Fibroblast of skin of right biceps (primary cell): ENCODE measurements at places on chromosomes 7 and 10.

GRCh38 chr7:137931823-137932222 lies 70.1 kb downstream of the CREB3L2 start:
- DNase-seq: no peak

DNA sequence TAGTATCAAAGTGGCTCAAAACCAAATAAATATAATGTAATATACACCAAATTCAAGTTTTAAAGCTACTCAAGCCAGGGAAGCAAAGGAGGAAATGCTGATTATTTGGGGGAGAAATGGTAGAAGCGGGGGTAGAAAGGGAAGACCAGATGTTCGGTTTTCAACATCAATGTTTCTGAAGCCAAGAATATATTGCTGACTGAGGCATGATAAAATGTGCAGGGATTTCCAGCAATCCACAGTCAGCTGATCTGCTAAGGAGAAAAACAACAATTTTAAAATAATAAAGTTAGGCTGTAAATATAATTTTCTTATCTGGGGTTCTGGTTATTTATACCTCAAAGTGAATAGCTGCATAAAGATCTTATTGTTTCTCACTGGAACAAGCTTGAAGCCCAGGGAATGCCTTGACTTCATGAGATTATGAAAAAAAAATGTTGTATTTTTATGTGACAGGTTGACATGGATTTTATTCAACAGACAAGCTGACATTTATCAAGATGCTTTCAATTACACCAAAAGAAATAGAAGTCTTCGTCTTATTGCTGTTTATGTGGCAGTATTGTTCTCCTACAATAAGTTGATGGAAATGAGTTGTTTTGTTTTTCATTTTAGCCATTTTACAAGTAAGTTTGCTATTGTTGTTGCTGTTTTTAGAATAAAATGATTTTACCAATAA lies 28.6 kb upstream of the BMPER start:
- no peak for DNase-seq

DNA sequence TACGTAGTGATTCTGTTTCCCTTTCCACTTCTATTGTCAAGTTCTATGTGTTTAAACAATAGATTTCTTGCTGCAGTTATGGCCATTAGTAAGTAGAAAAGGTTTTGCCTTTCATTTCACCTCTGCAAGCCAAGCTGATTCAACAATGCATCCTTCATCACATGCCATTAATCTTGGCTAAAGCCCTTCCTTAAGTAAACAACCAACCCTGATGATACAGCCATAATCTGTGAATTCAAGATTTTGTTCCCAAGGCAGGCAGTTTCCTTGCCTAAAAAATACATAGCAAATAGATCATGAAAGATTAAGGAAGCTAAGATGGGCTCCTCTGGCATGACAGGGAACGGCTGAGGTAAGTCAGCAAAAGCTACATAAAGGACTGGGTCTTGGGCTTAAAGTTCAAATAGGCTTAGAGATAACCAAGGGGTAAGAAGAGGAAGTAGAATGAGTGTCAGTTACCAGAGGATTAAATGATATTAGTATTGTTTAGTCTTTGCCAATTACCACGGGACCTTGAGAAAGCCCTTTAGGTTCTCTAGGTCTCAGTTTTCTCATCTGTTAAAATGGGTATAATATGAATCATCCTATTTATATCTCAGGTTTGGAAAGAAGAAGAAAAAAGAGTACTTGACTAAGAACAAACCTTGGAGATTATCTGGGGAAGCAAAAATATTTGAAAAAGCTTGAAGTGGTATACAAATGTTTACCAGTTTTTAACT lies 35.9 kb upstream of the ANK3 start:
- peak; percentile 74 for DNase-seq

DNA sequence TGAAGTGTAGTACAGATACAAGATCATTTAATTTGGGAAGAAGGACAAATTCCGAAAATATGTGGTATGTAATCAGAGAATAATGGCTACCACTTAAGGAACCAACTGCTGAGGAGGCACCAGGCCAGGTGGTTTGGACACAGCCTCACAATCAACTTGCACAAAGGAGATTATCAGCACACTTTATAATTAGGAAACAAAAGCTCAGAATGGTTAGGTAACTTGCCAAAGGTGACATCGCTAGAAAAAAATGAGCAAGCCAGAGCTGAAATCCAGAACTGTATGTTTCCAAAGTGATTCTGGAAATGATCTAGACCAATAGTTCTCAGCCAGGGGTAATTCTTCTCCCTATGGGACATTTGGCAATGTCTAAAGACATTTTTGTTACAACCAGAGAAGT lies 36.6 kb downstream of the ERCC6 start:
- DNase-seq: peak; percentile 23

DNA sequence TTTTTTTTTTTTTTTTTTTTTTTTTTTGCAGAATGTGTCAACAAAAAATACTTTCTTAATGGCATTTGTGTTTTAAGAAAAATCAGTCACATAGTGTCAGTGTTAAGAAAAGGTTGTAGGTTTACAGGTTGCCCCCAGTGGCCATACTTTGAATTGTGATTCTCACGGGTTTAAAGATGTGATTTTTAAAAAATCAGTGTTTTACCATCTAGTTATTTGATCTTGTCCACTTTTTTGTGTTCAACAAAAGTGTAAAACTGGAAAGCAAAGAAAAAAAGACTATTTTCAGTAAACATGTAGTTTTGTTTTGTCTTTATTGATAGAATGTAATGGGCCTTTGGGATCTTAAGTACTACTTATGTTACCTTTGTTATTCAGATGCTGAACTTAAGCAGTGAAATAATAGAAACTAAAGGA lies 25.7 kb downstream of the SUV39H2 start:
- peak; percentile 27 for DNase-seq

DNA sequence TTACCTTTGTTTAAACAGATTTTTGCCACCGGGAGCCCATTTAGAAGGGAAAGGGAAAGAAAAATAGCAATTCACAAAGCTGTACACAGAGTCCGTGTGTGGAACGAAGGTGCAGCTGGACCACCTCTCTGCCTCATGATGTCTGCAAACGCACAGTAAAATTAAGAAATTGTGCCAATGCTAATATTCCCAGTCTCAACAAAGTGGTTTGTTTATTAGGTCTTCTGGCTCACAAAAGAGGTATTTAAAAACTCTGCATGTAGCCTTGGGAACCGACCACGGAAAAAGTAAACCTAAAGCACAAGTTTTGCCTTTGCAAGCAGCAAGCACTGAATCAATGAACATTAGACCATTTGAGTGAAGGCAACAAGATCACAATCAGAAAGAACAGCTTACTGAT lies 57.7 kb downstream of the CREB3L2 start:
- DNase-seq: peak; percentile 76

- no peak for DNase-seq
These were observed 190.9 kb upstream of the PITRM1 start for GRCh38 chr10:3363311-3364045.

- DNase-seq: no peak
These were observed 821.6 kb downstream of the ANKRD7 start for GRCh38 chr7:119046068-119046467.

- DNase-seq: peak; percentile 74
These were observed 401.9 kb downstream of the TNS3 start for GRCh38 chr7:47179812-47180515.

DNA sequence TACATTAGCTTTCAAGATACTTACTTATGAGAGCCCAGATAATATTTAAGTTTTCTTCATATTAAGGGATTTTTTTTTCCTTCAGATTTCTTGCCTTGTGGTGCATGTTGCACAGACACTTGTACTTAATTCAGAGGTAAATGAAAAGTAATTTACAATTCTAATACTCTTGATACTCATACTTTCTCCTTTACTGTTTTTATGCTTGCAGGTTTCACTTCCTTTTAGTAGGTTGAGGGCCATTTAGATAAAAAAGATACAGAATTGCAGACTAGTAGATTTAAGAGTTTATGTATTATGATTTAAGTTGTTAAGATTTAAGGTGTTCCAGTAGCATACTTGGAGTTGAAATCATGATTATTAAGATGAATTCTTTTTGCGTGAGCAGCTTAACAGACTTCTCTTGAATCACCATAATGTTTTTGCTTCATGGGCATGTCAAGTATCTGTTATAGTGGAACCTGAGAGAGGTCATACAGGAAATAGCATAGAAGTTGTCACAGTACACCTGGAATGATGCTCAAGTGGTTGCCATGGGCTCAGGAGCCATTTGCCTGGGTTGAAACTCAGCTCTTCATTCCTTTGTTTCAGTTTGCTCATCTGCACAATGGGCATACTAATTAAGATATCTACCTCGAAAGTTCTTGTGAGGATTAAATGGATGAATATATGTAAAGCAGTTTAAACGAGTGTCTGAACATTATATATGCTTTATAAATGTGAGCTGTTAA lies 174.8 kb upstream of the PRPS1L1 start:
- DNase-seq: no peak

GRCh38 chr7:97116308-97116707 lies 1.2 kb upstream of the SDHAF3 start:
- DNase-seq: peak; percentile 6

DNA sequence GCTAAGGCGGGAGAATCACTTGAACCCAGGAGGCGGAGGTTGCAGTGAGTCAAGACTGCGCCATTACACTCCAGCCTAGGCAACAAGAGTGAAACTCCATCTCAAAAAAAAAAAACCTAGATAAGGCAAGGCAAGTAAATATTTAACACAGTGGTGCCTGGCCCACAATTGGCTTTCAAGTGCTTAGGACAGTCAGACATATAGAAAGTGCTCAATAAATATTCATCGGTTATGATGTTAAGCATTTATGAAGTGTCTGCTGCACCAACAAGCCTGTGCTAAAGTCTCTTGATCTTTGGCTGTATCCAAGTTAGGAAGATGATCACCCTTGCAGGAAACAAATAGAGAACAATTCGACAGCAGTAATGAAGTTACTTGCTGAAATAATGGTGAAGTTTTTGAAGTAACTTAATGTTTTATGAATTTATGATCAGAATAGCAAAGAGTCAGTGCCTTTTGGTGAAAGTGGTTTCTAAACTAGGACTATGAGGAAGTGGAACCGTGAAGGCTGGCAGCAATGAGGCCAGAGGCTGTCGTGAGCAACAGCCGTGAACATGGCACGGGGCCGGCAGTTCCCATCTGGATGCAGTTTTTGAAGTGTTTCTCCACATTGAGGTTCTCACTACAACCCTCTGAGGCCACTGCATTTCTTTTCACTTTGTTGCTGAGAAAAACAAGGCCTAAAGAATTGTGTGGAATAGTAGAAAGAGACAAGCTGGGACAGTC lies 48.1 kb upstream of the GATA3 start:
- no peak for DNase-seq

GRCh38 chr10:1203216-1203615 lies 147.0 kb downstream of the WDR37 start:
- no peak for DNase-seq

GRCh38 chr7:1609023-1609422 lies 39.2 kb upstream of the PSMG3 start:
- DNase-seq: no peak

- DNase-seq: no peak
These were observed 86.4 kb downstream of the VPS41 start for GRCh38 chr7:38822549-38822948.

DNA sequence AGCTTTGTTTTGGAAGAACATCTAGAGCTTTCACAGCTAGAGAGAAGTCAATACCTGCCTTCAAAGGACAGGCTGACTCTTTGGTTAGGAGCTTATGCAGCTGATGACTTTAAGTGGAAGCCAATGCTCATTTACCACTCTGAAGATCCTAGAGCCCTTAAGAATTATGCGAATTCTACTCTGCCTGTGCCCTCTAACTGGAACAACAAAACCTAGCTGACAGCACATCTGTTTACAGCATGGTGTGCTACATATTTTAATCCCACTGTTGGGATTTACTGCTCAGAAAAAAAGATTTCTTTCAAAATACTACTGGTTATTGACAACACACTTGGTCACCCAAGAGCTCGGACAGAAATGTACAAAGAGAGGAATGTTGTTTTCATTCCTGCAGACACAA lies 57.3 kb downstream of the PALS2 start:
- DNase-seq: no peak

DNA sequence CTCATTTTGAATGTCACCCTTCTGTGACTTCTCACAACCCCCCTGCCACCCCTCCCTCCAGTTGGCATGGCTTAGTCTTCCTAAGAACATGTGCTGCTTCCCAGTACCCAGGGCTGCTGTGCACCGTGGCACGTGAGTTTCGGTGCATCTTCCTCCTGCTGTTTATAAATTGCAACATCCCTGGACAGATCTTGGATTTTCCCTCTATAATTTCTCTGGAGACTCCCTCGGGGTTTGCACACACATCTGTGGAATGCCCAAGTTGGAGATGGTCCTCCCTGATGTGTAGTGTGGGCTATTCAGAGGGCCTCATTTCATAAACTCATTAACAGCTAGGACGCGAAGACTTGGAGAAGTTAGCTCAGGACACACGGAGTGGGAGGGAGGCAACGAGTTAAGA lies 52.9 kb downstream of the IKZF1 start:
- DNase-seq: no peak

GRCh38 chr10:354901-355617 lies 219.8 kb downstream of the ZMYND11 start:
- DNase-seq: no peak

- DNase-seq: peak; percentile 45
These were observed 13.0 kb downstream of the MCMBP start for GRCh38 chr10:119859420-119860258.

DNA sequence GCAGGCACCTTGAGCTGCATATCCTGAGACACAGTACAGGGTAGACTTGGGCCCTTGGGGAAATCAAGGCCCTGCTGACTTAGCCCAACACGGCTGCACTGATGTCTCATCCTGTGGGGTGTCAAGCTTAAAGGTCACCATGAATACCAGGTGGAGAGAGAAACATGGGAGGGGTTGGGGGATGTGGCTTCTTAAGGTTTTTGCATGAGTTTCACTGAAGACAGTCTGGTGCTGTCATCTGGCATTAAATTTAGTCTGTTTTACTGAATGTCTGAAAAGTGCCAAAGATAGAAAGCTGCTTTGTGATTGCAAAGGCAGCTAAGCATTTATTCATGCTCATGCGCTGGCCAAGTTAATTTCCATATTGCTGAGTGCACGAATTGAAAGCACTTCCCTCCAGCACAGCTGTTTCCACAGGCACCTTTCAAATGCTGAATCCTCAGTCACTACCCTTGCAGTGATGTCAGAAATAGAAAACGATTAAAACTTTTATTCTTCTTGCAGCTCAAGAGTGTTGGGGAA lies 102.1 kb downstream of the OSBPL3 start:
- DNase-seq: no peak

DNA sequence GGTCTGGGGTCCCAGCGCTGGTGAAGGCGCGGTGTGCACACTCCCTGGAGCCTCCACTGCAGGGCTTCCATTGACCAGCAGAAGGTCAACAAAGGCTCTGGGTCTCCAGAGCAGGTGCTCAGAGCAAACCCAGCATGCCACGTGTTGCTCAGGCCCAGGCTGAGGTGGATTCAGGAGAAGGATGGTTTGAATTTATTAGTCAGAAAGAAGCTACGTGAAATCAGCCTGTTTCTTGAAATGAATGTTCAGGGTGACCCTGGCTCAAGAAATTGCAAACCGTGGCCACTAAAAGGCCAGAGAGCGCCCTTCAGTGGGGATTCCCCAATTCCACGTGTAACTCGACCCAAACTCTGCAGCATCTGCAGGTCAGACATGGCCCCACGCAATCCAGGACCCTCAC lies 82.7 kb upstream of the PFKP start:
- DNase-seq: no peak
